NCI-H460 (cell line): ENCODE measurements at places on chromosomes 7 and 10. TPM values are rescaled to one million over a fixed set of nuclear protein-coding genes. Genes with fewer than 3 reads are reported as not detected.

DNA sequence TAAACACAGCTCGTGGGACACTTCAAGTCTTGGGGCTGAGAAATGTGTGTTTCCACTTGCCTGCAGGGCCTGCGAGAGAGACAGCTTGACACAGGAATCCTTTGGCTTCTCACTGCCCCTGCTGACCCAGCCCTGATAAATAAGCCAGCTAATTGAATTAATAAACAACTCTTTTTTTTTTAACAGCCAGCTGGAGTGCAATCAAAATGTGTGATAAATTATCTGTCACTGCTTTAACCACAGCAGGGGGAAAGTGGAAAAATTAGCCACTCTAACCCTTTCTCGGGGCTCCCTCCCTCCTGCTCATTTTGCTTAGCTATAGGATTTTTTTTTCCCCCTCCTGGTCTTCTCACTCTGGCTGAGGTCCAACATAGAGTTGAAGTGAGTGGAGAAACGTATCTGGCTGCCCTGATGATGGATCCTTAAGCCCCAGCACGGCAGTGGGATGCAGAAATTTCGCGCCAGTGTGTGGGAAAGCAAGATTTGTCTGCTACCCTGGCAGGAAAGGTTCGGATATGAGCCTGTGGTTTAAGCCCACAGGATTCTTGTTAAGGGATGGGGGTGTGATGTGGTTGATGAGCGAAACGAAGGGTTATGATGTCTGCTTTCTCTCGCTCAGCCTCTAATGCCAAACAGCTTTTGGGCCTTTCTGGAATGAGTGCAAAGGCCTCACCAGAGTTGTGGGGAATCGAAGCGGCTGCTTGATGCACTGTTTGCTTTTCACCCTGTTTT is 173.8 kb downstream of the TRIL start:
- no peak for DNase-seq

DNA sequence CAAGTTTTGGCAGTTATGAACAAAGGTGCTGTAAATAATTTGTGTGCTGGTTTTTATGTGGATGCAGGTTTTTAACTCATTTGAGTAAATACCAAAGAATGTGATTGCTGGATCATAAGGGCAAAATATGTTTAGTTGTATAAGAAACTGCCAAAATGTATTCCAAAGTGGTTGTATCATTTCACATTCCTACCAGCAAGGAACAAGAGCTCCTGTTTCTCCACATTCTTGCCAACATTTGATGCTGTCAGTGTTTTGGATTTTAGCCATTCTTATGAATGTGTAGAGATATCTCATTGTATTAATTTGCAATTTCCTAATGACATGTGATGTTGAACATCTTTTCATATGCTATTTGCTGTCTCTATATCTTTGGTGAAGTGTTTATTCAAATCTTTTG is 207.3 kb upstream of the LRGUK start:
- DNase-seq: no peak

- no peak for DNase-seq
These were observed 377.6 kb downstream of the ANKRD7 start for GRCh38 chr7:118602090-118602489.

DNA sequence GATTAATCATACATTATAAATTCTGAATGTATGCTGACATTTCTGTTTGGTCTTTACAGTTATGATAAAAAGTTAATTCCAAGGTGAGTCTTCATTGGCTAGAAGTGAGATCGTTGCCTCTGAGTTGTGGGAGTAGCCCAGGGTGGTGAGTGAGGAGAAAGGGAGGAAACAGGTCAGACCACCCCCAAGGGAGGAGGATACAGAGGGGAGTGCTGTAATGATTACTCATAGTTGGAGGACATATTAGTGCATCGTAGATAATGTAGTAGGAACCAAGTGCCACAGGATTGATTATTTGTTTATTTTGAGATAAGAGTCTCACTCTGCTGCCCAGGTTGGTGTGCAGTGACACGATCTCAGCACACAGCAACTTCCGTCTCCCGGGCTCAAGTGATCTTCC is 672.2 kb downstream of the INHBA start:
- no peak for DNase-seq

- no peak for DNase-seq
These were observed 393.5 kb downstream of the GFRA1 start for GRCh38 chr10:115879372-115880089.

GRCh38 chr10:15852111-15852557 is 8.2 kb downstream of the MINDY3 start:
- no peak for DNase-seq

- no peak for DNase-seq
These were observed 155.2 kb downstream of the ARID5B start for GRCh38 chr10:62056698-62057097.

GRCh38 chr7:18526368-18526878 is 30.9 kb downstream of the HDAC9 start:
- DNase-seq: no peak

DNA sequence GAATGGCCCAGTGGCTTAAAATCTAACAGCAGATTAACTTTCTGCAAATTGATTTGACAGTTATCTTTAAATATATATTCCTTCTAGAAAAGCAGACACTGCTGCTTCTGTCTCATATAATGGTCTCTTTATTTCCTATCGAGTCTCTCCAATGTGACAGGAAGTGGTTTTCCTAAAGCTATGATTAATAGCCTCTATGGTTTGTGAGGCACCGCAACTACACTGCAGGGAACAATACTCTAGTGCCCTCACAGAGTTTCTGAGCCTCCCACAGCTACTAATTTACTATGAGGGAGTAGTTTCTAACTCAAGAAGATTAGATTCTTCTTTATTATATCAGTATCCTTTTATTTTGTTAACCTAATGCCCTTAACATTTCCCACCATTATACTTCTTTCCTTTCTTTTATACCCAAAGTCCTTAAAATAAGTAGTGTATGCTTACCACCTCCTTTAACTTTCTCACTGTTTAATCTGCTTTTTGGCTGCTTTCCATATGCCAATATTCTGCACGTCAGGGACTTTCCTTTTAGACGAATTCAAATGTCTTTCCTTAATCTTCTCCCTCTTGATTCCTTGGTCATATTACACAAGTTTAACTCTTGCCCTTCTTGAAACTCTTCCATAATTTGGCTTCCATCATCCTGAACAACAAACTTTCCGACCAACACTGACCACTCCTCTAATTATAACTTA is 23.8 kb upstream of the AHR start:
- DNase-seq: no peak

DNA sequence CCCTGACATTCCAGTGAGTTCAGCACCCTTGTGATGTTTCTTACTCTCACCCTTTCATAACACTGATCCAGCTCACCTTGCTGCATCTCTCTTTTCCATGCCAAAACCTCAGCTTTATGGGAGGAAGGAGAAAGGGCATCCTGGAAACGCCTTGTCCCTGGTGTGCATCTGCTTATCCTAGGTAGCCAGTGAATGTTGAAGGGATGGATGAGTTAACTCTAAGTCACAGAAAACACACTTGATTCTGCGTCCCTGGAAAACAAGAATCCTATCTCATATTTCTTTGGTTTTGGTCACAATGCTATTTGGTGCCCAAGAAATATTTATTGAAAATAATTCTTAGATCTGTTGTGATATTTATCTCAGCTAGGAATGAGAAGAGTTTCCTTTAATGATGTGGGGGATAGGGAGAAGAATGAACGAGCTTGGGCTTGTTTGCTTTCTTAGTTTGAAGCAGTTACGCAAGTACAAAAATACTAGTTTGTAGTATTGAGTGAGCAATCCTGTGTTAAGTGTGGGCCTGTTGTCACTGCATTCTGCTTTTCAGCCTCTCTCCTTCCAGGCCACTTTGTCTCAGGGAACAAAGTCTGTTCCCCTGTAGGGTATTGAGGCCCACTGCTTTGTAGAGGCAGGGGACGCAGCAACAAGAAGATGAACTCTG is 126.5 kb downstream of the ARID5B start:
- no peak for DNase-seq

DNA sequence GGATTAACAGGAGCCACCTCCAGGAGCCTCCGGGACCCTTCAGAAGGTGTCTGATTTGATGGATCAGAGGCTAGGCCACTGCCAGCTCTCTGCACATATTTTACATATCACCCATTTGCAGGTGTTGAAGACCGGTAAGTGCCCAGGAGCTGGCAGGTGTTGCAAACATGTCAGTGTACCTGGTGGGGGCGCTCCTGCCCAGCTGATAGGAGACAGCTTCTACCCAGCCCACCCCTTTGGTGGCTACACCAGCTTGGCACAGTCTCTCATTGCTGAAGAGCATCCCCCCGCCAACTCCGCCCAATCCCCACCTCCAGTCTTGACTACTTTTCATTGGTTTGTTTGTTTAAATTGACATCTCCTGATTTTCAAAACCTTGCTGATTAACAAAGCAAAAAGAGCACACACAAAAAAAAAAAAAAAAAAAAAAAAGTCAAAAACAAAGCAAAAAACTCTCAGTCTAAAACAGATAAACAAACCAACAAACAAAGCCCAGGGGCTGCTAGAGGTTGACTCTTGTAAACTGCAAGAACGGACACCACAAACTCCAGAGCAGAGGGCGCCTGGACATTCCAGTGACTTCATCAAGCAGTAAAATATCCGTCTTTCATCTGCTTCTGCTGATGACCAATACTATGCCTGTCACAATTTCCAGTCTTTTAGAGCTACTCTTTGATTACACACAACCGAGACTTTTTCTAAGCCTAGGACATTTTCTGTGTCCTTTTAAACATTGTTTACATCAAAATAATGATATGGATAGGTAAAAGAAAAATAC is 275.3 kb downstream of the NRG3 start:
- no peak for DNase-seq

DNA sequence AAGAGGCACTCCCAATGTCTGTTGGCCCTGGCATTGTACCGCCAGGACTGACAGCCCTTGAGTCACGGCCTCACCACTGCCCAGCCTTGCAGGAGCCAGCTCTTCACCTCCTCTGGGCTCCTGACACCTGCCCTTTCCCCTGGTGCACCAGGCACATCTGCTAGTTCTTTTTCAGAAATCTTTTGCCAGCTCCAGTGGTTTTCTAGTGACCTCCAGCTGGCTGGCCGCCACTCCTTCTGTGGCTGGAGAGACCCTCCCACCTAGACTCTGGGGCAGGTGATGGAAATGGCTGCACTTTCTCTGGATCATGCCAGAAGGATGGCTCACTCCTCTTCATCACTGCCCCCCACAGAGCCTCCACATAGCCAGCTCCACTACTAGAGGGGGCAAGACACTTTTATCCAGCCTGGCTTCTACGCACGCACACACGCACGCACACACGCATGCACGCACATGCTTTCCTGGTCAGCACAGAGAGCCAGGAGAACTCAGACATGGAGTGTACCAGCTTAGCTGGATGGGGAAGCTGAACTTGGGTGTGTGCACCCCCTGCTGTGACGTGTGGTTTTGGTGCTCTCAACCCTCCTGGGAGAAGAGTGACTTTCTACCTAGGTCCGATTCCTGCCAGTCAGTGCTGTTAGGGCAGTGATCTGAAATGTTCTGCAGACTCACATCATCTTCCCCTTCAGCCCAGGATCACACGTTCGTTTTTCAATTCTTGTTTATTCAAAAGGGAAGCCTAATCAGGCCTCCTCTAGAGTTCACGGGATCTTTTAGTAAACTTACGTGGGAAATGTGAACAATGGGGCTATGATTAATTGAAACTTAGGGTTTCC is 222.0 kb downstream of the PRPF18 start:
- DNase-seq: no peak

GRCh38 chr10:81021428-81022129 is 483.9 kb downstream of the SH2D4B start:
- DNase-seq: no peak

The WEE2 gene
- 0.27 TPM in 1 of 2 replicates, not detected in the other for total RNA-seq

The PTN gene
- total RNA-seq: 0.12 TPM in 1 of 2 replicates, not detected in the other

The FAM25A gene
- total RNA-seq: not detected in 2 replicates

The AKR1C8 gene
- total RNA-seq: 0.10 TPM in 1 of 2 replicates, not detected in the other

The ADCY1 gene
- total RNA-seq: 1.5 and 2.3 TPM in 2 replicates

The HMX2 gene
- total RNA-seq: 1.1 and 1.7 TPM in 2 replicates

The HOXA11 gene
- total RNA-seq: 6.7 and 7.1 TPM in 2 replicates

The TAS2R41 gene
- total RNA-seq: not detected in 2 replicates

The CYP2C18 gene
- total RNA-seq: not detected in 2 replicates

The GPRIN2 gene
- total RNA-seq: not detected in 2 replicates
